Motor neuron (in vitro differentiated cells): ENCODE measurements at places on chromosomes 1 and 21. TPM values are rescaled to one million over a fixed set of nuclear protein-coding genes. Genes with fewer than 3 reads are reported as not detected.
A peak's percentile ranks its signal among the peaks of the same experiment; 100 is the strongest.

DNA sequence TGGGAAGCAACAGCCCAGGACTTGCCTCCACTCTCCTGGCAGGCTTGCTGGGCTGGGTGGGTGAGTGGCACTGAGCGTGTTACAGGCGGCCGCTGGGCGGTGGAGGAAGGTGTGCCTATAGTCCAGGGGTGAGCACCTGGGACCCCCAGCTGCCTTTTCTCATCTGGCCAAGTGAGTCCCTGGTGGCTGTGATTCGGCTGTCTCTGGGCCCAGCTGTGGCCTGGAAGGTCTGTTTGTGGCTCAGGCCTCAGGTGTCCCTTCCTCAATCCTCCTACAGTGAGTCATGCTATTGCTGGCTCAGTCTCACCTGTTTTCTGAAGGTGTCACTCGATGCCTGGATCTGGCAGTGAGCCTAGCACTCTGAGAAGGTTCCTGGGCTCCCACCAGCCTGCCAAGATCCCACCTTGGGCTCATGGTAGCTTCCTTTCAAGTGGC, 564.2 kb downstream of the PTPRU start:
- no peak for ATAC-seq

DNA sequence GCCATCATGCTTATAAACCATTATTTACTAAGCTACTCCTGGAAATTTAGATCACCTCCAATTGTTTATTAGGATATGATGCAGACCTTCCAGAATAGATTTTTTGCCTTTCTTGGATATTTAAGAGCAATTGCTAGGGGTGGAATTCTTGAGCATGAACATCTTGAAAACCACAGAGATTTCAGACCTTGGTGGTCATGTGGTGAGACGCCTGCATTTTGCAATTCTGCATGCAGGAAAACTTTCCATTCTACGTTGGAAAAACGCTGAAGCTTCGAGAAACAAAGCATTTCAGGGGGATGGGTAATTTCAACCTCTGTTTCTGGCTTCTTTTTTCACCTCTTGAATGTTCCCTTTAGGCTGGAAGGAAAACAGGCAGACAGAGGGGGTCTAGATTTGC, 596.3 kb downstream of the KIF26B start:
- no peak for ATAC-seq

- no peak for ATAC-seq
Observed at GRCh38 chr1:78318011-78318410, 172.8 kb upstream of the PTGFR start.

- no peak for ATAC-seq
Observed at GRCh38 chr1:23908453-23909341, 4.5 kb downstream of the CNR2 start.

DNA sequence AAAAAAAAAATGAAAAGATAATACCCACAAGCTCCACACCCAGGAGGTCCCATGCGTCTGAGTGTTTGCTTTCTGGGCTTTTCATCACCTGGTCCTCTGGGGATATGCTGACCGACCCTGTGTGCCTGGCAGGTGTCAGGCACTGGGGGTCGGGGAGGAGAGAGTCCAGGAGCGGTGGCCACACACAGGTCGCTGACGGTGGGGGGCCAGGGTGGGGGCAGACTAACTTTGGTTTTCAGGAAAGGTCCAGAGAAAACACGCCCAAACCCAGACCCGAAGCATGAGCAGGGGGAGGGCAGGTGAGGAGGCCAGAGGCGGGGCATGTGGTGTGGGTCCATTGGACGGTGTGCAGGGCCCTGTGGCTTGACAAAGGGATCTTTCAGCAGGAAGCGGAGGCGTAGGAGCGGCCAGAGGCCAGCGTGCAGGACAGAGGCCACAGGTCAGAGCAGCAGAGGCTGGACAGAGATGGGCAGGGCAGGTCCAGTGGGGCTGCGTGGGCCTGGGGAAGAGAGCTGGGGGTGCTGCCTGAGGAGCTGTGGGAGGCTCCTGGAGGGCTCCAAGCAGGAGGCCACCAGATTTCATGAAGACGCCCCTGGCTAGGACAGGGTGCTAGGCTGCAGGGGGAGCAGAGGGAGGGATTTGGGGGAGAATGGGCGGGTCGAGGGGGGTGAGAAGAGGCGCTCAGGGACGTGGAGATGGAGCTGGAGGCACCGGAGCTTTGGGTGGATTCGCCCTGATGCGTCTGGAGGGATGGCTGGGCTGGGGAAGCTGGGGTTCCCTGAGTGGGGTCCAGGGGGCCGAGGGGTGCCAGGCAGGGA, 15.8 kb downstream of the RNF223 start:
- no peak for ATAC-seq

GRCh38 chr21:43320526-43320925, 106.4 kb downstream of the SIK1 start:
- ATAC-seq, result no peak

DNA sequence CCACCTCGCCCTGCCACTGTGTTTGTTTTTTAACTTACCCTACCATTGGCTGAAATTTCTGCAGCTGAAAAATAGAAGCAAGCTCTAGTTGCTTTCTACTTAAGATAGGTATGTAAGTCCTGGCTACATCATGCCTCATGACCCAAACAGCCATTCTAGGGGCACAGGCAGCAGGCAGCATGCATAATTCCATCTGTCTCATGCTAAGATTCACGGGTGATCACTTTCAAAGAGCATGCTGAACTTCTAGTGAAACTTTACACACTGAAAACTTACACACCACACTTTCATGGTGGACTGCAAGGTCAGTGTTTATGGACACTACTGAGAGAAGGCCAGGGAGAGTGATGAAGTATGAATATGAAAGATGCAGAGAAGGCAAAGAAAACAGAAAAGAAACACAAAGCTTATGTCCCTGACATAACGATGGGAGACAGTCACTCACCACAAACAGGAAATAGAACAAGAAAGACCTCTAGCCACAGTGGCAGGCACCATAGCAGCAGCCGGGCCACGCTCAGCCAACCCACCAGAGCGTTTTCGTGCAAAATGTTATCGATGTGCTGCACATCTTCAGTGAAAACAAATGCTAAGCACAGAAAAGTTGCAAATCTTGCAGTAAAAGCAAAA, 102.3 kb upstream of the TIAM1 start:
- no peak for ATAC-seq

GRCh38 chr1:100795646-100795985, 76.1 kb downstream of the VCAM1 start:
- ATAC-seq, result no peak

- no peak for ATAC-seq
Observed at GRCh38 chr1:161044535-161044907, 1.3 kb downstream of the USF1 start.

DNA sequence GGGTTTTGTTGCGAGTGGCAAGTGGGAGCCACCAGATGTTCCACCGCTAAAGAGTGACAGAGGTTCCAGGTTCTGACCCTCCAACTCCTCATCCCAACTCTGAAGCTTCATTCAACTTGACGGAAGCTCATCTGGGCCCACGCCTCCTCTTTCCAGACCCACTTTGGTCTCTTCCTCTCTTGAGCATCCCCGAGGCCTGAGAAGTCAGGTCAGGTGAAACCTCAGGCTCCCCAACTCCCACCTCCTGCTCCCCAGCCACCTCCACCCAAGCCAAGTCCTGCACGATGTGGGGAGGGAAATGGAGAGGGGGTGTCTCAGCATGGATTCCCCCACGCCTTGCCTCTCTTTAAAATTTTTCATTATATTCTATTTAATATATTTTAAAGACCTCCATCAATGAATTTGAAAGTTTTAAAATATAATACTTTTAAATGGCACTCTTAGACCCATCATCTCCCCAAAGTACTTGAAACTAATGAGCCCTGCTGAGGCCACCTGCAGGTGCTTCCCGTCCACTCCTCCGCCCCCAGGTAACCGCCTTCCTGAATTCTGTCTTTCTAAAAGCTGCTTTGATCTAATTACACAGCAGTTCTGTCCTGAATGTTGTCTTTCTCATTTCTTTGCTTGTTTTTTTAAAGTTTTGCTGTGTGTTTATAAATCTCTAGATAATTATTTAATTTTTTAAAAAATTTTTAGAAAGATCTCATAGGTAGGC, 238.1 kb downstream of the KAZN start:
- no peak for ATAC-seq

GRCh38 chr1:71303617-71304041, 222.8 kb upstream of the ZRANB2 start:
- no peak for ATAC-seq

DNA sequence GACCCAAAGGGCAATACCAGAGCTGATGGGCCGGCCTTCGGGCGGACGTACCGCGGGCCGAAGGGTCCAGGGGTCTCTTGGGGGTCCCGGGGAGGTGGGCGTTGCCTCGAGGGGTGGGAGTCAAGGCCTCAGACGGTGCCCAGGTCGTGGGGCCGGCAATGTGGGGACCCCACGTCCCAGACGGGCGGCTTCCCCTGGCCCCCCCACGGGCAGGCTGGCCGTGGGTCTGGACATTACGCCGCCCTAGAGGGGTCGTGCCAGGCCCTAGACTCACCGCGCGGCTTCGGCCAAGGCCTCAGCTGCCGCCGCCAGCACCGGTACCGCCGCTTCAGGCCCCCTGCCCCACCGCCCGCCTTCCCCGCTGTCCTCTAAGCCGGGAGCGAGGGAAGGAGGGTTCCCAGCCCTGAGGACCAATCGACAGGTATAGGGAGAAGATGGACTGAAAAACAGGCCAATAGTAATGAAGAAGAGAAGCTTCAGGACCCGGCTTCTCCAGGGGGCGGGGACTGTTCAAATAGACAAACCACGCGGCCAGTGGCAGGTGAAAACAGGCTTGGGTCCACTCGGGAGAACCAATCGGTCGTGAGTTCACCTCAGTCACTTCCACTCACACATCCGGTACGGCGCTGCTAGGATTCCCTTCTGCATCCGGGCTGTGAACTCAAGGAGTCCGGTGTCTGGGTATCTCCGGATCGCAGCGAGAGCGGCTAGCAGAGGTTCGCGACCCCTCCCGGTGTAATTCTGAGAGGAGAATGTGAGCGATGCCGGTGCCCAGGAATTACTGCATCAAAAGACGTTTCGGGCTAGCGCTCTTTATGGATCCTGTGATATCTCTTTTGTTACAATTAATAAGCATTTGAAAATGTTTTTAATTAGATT, at the start of gene MTOR:
TSS of gene MTOR (minus strand) at position 381 of the 879 bp plus-strand sequence. CDS start 3,142 bp downstream, outside the sequence.
- peak; percentile 99 for ATAC-seq

DNA sequence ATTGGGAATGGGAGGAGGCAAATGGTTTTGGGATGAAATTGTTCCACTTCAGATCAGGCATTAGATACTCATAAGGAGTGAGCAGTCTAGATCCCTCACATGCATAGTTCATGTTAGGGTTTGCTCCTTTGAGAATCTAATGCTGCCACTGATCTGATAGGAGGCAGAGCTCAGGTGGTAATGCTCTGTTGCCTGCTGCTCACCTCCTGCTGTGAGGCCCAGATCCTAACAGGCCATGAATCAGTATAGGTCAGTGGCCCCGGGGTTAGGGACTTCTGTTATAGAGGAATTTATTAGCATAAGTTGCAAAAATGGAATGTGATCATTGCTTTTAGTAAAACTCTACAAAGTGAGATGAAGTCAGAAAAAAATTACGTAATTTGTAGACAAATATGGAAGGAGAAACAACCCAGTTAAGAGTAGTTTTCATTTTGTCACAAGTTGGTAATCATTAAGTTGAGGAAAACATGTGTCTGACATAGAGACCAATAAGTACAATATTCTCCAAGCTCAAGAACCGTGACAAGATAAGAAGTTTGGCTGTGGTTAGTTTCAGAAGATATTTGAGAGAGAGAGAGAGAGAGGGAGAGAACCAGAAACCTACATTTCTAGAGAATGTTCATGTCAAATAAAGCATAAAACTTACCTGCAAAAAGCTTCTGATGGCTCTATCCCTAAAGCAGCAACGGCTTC, 689.7 kb upstream of the PRMT6 start:
- no peak for ATAC-seq

- ATAC-seq, result no peak
Observed at GRCh38 chr1:109361069-109361468, 36.6 kb downstream of the SORT1 start.

GRCh38 chr21:32426066-32426465, 13.6 kb downstream of the EVA1C start:
- no peak for ATAC-seq

DNA sequence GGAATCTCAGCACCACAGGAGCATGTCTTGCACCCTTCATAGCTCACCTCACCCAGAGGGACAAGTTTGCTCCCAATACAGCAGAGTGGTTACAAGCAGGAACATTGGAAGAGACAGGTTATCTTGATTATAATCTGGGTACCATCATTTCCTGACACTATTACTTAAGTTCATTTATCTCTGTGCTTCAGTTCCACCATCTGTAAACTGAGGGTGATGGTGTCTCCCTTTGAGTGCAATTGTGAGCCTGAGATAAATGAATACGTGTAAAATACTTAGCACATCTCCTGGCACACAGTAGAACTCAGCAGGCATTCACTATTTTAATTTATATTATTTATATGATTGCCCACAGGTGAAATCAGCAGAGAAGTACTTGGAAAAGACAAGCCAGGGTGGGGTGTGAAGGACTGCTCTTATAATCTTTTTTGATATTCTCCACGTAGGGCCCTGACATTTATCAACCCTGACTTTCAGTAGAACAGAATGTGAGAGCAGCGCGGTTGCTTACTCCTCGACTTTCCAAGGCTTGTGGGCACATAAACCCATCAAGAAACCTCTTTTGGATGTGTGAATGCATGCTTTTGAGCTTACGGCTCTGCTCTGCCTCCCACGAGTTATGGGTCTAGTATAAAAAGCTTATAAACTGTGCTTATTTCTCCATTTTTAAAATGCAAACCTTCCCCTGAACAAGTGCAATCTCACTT, 34.9 kb downstream of the DUSP10 start:
- ATAC-seq, result no peak

DNA sequence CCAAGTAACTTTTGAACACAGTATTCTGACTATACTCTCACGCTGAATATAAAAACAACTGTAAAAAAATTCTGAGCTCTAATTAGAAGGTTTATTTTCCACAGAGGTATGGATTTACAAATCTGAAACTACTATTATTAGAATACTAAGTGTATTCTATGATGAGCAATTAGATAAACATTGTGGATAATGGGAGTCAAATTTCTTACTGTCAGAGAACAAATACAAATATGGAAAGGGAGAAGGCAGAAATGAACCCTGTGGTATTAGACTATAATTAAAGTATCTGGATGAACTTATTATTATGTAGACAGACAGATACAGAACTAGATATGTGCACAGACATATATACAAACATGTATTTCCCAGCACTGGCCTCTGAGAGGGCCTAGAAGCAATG, 22.6 kb downstream of the ALDH9A1 start:
- no peak for ATAC-seq

- no peak for ATAC-seq
Observed at GRCh38 chr1:236458996-236459395, 64.8 kb upstream of the LGALS8 start.

Gene SPRR1B
- not detected in 2 replicates for total RNA-seq

Gene C1QC
- not detected in 2 replicates for total RNA-seq

Gene NFASC
- 82.3 and 86.0 TPM in 2 replicates for total RNA-seq

Gene FALEC
- 2.7 and 4.1 TPM in 2 replicates for total RNA-seq

Gene RAB3B
- total RNA-seq, result 20.5 and 22.1 TPM in 2 replicates

Gene SNX7
- total RNA-seq, result 34.7 and 41.1 TPM in 2 replicates

Gene AMY1B
- 0.29 TPM in 1 of 2 replicates, not detected in the other for total RNA-seq

Gene IL19
- total RNA-seq, result 0.45 and 0.75 TPM in 2 replicates

Gene FCAMR
- 0.18 and 0.46 TPM in 2 replicates for total RNA-seq

Gene TCP10L
- 2.4 and 2.9 TPM in 2 replicates for total RNA-seq

Gene CLCA4
- total RNA-seq, result 0.32 and 0.41 TPM in 2 replicates

Gene EPS8L3
- 3.5 TPM in 1 of 2 replicates, not detected in the other for total RNA-seq

Gene MMP23B
- 2.2 and 3.8 TPM in 2 replicates for total RNA-seq
